ENCODE measurements at places on chromosomes 2 and 18.

DNA sequence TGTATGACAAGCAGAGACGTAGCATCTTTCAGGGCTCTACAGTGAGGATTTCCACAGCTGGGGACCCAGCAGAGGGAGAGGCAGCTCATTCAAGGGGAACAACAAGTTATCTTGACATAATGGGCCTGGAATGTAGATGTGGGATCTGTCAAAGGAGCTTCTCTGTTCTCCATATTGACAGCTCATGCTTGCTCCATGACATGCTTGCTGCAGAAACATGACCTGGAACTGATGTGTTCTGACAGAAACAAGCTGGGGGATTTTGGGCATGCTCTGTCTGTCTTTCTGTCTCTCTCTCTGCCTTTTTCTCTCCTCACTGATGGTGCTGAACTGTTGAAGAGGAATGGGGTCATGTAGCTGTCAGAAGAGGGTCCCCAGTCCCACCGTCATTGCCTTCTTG, 79.6 kb downstream of the MMADHC start:
- DNase-seq: no peak

- DNase-seq: no peak
Observed at GRCh38 chr2:235964787-235965390, 203.3 kb downstream of the GBX2 start.

DNA sequence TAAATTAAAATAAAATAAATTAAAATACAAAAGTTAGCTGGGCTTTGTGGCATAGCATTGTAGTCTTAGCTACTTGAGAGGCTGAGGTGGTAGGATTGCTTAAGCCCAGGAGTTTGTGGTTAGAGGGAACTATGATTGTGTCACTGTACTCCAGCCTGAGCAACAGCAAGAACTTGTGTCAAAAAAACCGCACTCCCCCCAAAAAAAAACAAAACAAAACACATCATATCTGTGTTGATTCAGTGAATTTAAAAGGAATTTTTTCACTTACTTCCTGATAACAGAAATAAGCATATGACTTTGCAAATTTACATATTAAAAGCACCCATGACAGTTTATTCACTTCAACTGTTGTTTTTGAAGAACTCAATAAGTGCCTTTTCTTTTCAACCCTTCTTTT, 68.1 kb upstream of the PELI1 start:
- no peak for DNase-seq

GRCh38 chr18:23032030-23032582, 99.0 kb downstream of the RBBP8 start:
- no peak for DNase-seq

DNA sequence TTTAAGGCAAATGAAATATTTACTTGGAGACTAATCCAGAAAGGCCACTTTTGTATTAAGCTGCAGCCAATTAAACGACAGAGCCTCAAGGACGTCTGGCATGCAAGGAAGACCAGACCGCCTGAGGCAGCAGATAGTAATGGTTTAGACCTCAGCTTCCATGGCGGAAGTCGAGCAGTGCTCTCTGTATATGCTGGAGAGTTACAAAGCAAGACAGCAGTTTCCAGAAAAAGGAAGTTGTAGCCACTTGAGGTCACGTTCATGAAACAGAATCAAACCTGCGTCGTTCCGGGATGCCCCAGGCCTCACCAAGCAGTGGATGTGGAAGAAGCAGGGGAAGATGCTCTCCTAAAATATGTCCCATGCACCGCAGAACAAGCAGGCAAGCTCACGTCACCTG, 142.0 kb downstream of the PTGR3 start:
- DNase-seq: no peak

DNA sequence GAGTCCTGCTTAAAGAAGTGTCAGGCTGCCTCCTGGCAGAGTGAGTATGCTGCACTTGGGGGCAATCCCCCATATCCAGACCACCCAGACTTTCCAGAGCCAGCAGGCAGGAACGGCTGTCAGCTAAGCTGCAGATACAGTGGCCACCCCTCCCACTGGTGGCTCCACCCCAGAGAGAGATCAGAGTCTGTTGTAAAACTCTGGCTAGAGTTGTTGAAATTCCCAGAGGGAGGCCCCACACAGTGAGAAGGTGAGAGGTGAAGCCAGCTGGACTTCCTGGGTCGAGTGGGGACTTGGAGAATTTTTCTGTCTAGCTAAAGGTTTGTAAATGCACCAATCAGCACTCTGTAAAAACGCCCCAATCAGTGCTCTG, 533.8 kb upstream of the ACVR2A start:
- no peak for DNase-seq

GRCh38 chr2:104793966-104794365, 59.9 kb upstream of the POU3F3 start:
- no peak for DNase-seq

GRCh38 chr2:62713837-62714236, 8.3 kb downstream of the EHBP1 start:
- DNase-seq: no peak

GRCh38 chr2:162258686-162259085, 15.4 kb upstream of the FAP start:
- DNase-seq: no peak

GRCh38 chr2:200184748-200185627, 121.5 kb upstream of the SPATS2L start:
- DNase-seq: no peak
